CD4-positive, alpha-beta memory T cell (primary cell): ENCODE measurements at places on chromosomes 1 and 21.
A peak's percentile ranks its signal among the peaks of the same experiment; 100 is the strongest.

DNA sequence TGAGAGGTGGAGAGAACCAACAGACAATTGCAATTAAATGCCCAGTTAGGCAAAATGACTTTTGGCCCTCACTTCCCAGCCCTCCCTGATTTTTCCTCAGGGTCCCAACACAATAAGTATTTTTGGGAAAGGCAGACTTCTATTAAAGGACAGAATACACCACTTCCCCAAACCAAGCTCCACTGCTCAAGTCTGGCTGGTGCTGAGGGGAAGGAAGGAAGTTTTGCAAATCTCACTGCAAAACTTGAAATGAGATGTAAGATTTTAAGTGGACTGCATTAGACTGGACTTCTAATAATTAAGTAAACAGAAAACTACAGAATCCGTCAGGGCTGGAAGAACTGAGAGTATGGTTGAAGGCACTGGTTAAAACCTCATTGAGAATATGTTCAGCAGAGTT is 32.2 kb upstream of the CD1D start:
- no peak for DNase-seq

GRCh38 chr1:199218533-199218932 is 579.7 kb downstream of the PTPRC start:
- no peak for DNase-seq

- DNase-seq, result no peak
Observed at GRCh38 chr1:154794608-154795007, 75.5 kb downstream of the KCNN3 start.

GRCh38 chr1:161486806-161487741 is 18.2 kb upstream of the FCGR2A start:
- peak; percentile 64 for DNase-seq

- no peak for DNase-seq
Observed at GRCh38 chr1:94543893-94544635, 2.5 kb upstream of the F3 start.

DNA sequence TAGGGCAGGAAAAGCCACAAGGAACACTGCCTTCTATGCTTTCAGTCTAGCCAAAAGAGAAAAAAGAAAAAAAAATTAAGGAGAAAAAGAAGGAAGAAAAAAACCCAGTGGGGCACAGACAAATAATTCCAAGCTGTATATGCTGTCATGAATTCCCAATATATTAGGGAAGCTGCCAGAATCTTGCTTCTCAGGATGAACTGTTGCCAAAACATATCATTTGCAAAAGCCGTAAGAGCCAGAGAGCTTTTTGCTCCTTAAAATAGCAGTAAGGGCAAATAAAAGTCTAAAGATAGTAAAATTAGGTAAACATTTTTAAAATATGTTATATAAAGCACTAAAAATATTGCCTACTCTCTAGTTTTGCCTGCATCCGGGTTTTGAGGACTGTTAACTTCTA is 52.1 kb downstream of the PGM1 start:
- no peak for DNase-seq

GRCh38 chr1:189021577-189021976 is 1456.1 kb downstream of the BRINP3 start:
- DNase-seq, result no peak

DNA sequence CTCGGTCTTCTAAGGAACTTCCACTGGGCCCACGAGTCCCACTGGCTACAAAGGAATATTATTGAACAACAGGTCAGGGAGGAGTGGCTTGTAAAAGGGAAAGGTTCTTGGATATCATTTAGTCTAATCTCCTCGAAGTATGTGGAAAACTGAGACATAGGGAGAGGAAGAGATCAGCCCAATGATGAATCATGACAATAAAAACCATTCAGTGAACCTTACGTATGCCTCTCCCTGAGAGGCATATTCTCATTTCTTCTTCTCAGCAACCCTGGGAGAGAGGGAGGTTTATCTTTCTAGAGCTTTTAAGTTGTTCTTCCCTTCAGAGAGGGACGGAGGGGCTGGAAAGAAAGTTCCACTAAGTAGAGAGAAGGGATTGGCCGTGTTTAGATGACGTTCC is 5.3 kb upstream of the MOB3C start:
- no peak for DNase-seq

DNA sequence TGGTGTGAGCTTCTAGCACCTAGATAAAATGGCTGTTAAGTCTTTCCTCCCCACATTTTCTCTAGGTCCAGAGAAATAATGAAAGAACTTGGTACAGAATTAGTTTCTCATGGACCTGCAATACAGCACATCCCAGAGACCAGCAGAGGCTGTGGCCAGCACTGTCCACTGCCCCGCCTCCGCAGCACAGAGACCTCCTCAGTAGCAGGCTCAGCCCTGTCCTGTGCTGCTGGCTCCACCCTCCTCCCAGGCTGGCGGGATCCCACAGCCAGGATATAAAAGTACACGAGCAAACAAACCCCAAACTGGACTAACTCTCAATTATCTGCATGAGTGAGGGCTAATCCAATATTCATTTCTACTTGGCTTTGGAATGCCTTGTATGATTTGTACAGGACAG is 401.5 kb downstream of the RPS6KC1 start:
- no peak for DNase-seq

DNA sequence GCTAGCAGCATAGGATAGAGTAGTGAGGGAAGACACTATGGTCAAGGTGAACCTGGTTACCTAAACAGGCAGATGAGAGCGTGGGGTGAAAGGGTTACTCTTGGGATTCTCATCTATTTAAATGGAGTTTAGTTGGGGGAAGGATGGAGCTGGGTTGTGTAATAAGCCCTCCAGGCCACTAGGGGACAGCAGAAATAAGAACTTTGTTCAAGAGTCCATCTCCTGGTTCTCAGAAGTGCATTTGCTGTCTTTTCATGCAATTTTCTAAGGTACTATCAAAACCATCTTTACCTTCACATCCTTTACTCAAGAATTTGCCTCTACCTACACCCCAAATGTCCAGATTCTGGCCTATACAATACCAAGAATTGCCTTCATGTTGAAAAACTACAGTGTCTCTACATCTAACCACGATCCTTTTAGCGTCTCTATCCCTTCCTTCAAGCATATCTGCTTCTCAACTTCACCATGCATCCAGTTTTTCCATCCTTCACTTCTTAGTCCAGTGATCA is 28.0 kb downstream of the SLAMF1 start:
- peak; percentile 56 for DNase-seq

DNA sequence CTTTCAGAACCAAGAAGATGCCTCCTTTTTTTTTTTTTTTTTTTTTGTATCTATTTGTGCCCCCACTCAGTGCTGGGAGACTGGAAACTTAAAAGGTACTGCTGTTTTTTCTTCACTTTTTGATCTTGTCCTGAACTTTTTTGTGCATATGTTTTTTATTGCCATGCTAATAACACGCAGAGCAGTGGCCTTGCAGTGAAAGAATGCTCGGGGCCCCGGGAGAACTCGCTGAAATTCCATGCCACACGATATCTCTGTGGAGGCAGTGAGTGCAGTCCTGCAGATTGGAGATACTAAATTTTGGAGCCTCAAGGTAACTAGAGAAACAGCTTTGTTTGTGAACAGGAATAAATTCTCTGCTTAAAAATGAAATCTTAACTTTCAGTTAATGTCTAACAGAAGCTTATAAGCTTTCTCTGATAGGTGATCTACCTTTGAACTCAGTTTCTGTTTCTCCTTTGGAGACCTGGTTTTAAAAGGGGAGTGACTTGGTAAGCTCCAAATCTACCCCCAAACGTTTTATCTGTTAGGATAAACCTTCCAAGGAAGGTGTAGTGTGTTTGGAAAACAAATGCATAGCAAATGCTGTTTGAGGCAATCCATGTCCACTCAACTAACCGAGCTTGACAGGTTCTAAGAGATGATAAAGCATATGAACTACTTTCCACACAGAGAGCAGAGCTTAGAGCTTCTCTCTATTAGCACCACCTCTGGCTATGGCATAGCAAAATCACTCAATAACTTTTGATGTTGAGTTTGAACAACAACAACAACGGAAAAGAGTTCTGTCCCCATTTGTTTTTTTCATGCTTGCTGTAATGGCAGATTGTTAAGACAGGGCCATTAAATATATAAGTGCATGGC is 113.7 kb upstream of the PLXNA2 start:
- no peak for DNase-seq

GRCh38 chr1:13646521-13646920 is 53.5 kb upstream of the PRDM2 start:
- DNase-seq, result no peak

- no peak for DNase-seq
Observed at GRCh38 chr1:111789142-111789541, 33.4 kb downstream of the DDX20 start.

GRCh38 chr1:184649451-184649888 is 105.2 kb downstream of the EDEM3 start:
- DNase-seq, result no peak

GRCh38 chr1:166169182-166169581 is 2.4 kb upstream of the FAM78B start:
- no peak for DNase-seq

DNA sequence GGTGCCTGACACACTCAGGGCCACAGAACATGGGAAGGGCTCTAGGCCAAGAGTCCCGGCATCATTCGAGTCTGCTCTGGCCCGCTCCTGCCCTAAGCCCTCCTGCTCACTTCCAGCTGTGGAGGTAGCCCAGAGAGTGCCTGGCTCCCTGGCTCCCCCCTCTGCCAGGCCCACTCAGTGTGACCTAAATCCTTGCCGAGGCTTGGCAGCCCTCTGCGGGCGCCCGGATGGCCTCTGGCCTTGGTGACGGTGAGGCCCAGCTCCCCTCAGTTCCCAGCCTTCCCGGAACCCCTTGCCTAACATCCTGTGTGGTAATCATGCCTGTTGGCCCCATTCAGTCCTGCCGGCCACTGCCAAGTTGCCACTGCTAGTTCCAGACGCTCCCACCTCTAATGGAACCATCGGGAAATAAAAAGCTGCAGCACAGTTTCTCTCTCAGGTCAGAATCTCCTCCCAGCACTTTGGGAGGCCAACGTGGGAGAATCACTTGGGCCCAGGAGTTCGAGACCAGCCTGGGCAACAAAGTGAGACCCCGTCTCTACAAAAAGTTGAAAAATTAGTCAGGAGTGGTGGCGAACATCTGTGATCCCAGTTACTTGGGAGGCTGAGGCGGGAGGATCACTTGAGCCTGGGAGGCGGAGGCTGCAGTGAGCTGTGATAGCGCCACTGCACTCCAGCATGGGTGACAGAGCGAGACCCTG is 1.2 kb upstream of the H6PD start:
- no peak for DNase-seq

DNA sequence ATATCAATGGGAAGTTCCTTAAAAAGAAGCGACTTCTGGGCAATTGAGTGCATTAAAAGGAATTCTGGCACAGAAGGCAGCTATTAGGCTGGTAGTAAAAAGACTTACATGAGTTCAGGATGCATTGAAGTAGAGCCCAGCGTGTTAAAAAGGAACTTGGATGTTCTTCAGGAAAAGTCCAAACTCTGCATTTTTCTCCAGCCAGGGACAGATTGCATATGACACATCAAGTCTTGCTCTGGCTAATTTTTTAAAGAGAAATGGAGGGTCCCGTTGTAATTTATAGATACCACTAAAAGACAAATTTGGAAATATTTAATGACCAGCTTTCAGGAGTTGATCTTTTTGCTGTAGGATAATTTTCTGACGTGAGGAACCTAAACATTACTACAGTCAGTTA is 1.2 kb downstream of the TPRG1L start:
- DNase-seq, result no peak

DNA sequence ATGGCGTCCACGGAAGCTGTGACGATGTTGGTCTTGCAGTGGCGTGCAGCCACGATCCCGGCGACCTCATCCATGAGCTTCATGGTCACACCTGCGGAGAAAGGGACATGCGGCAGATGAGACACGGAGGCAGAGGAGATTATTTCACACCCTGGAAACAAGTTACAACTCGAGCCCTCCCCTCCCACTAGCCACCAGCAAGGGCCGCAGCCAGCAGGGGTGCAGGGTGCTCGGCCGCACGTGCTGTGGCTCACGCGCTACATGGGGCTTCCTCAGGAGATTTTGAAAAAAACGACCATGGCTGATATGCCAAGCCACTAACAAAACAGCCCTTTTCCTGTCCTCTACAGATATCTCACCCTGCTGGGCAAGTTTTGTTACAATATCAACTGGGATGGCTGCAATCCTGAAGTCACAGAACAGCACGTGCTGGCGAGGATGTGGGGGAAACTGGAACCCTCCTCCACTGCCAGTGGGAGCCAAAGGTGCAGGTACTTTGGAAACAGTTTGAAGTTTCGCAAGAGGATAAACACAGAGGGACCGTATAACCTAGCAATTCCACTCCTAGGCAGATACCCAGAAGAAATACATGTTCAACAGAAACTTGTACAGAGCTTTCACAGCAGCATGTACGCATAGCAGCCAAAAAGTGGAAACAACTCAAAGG is 34.1 kb upstream of the GPR153 start:
- no peak for DNase-seq

GRCh38 chr1:169250795-169251194 is 116.8 kb downstream of the NME7 start:
- DNase-seq, result no peak

DNA sequence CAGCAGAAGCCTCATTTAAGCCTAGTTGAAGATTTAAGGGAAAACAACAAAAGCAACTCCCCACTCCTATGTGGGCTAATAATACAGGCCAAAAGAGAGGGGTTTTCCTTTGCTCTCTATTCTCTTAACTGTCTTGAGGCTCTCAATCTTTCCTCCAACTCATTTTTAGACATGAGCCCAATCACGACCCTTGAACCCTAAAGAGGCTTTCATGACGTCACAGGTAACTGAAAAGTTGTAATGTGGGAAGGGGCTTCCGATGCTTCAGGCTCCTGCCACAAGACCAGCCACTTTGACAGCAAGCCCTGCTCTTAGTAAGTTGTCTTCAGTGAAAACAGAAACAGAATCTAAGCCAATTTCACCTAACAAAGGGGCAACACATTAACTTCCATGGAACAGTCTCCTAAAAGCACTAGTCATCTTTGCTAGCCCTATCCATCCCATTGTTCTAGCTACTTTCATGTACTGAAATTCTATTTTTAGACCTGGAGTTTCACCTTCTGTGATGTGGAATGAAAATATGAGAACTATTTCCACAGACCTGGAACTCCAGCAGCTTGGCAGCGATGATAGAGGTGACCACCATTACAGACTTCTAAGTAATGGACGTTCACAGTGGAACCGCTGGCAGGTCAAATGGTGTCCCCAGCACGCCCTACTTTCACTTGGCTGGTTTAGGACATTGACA is 36.3 kb downstream of the GPR161 start:
- DNase-seq, result no peak

GRCh38 chr1:92343061-92343460 is 44.2 kb downstream of the RPAP2 start:
- DNase-seq, result no peak

GRCh38 chr1:43509740-43510375 is 20.8 kb upstream of the PTPRF start:
- no peak for DNase-seq

GRCh38 chr1:156356262-156356874 is 12.6 kb upstream of the RHBG start:
- DNase-seq, result no peak

- DNase-seq, result no peak
Observed at GRCh38 chr1:212487286-212487685, 54.6 kb downstream of the NENF start.
